ENCODE measurements at places on chromosomes 1 and 21.

- DNase-seq = no peak
These were observed 4.0 kb upstream of the HSD3B2 start for GRCh38 chr1:119410961-119411360.

DNA sequence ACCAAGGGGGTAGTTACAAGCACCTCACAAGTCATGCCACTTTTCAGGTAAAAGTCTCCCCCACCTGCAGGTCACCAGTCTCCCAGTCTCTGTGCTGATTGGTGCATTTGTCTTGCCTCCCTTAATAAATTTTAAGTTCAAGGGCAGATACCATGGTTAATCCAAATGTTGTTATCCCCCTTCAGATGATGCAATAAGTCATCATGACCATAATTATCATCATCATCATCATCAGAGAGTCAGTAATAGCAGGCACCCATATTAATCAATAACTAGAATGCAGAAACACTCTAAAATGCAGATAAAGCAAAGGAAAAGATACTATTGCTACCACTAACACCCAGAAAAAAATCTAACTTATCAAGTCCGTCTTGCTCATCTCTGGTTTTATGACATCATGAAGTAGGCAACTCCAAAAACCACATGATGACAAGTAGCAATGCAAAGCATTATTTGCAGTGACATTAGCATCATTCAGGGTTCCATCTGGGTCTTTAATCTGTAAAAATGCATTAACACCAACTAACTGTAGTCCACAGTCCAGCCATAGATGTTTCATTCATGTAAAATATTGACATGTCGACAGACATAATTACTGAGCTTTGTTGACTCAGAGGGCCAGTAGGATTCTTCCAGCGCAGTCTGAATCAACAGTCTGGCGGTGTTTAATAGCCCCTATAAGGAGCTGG lies 492.0 kb upstream of the RUNX1 start:
- DNase-seq = no peak

DNA sequence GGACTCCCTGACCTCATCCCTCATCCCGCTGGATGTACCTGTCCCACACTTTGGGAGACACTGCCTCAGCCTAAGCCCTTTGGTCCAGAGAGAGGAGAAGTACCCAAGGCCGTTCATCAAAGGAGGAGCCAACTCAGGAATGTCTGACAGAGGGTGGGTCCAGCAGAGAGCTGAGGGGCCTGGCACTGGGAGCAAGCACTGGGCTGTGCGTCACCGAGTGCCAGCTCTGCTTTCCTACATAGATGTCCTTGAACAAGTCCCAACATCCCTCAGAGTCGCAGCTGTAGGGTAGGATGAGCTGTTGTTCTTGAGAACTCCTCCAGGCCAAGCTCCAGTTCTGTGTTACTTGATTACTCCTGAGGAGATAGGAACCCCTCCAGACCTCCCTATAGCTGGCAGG lies 68.8 kb upstream of the ACOT11 start:
- DNase-seq = no peak

- peak; percentile 49 for DNase-seq
These were observed at the start of gene BACE2 for GRCh38 chr21:41167348-41168342. TSS of gene BACE2 (plus strand) at chr21:41168160. CDS start at chr21:41168264, 104 bp downstream.

DNA sequence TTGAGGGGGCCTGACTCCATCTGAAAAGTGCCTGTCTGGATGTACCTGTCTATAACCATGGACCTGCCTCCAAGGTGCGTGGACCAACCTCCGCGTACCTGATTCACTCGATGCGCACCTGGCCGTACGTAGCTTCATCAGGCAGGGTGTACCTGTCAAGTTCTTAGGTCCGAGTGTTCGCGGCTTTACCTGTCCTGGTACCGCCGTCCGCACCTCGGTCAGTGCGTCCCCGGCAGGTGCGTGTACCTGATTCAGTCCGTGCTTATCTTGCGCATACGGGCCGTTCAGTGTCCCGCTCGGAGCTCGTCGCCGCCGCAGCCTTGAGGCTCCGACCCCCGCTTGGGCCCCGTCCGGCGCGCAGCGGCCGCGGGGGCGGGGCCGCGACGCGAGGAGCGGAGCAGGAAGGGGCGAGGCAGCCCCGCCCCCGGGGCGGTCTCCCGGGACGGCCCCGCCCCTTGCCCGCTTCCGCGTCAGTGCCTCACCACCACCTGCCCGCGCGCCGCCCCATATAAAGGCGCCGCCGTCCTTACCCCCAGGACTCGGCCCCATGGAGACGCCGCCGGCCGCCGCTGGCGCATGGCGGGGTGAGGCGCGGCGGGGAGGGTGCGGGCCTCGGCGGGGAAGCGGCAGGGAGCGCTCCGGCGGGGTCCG lies at the start of gene ZC3H12A:
Gene ZC3H12A (plus strand): TSS at position 535 of the 651 bp plus-strand sequence. CDS start 917 bp downstream, outside the sequence.
- DNase-seq = peak; percentile 94

DNA sequence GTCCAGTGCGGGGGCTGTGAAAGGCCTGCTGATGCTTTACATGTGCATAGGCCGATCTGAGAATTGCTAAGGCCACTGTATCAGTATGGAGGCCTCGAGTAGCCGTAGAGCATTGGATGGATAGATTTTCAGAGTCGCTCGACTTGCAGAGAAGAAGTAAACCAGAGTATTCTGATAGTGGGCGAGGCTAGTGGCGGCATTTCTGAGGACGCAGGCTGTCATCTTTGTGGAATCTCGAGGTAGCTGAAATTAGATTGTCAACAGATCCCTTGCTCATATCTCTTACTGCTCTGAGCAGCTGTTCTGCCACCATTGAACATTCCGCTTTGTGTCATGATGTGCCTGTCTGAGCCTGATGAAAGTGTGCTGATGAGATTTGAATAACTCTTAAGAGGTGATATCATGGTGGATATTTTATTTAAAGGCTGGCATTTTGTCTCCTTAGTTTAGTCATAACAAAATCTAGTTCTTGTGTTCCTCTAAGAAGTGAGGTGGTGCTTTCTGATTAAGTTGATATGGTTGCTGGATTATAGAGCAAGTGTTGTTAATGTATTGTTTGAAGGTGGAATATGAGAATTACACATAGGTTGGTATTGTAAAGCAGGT lies 1.5 kb downstream of the KIF1B start:
- DNase-seq = no peak

- no peak for DNase-seq
These were observed 1.9 kb downstream of the BSDC1 start for GRCh38 chr1:32392325-32392724.

DNA sequence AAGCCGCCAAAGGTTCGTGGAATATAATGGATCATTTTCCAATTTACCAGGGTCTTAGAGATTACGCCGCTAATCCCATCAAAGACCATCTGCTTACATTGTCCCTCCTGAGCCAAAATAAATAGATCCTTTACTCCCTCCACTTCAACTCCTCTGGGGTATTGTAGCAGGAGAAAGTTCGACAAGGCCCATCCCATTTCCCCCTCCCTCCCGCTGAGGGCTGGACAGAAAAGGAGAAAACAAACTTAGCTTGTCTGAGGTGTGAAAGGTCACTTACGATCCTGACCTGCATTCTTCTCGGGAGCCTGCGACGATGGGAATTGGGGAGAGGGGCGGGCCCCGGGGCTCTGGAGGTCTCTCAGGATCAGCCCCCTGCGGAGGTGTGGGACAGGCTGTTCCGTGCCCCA lies 60.8 kb downstream of the MEF2D start:
- no peak for DNase-seq

DNA sequence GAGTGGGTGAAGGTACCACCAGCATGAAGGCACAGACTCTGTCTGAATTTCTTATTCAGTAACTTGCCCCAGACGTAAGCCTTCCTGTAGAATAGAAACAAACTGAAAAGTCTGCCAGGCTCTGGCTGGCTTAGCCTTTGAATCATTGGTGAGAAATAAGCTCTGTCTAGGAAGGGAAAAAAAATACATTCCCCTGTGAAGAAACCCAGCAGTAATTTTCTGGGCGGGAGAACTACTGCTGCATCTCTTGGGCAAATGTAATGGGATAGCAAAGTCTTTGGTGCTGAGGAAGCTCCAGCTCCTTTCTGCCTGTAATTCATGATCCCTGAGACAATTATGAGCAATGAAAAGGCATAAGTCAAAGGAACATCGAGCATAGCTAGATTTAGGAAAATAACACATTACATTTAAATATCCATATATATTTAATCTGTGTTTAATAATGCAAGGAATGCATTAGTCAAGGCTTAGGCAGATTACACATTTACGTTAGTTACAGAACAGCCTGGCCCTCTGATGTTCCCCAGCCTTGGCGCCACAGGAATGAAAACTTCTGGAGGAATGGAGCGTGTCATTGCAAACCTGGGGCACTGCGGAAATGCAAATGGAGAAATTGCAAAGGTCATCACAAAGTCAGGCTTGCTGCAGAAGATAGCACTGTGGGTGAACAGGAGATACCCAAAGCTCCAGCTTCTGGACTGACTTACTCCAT lies 216.3 kb upstream of the CAMK1G start:
- DNase-seq = no peak

DNA sequence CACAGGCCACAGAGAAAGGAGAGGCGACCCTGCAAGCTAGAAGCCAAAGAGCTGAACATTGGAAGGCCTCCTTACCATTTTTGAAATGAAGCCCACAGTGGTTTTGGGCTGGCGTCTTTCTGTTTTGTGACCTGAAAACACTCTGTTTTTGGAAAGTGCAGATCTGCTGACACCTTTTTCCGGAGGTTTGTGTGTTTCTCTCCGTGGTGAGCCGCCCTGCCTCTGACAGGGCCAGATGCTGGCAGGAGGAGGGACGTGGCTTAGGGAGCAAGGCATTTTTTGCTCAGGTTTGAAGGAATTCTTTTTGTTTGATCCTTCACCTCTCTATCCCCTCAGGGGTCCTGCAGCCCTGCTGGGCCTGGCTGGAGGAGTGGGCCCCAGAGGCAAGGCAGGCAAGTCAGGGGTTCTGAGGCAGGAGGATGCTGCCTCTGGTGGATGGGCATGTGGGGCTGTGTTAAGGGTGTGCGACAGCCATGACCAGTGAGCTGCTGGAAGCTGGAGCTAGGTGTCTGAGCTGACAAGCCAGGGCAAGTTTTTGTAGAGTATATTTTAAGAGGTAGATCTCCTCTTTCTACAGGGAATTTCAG lies 133.8 kb downstream of the CAMTA1 start:
- no peak for DNase-seq

- DNase-seq = no peak
These were observed 252.3 kb downstream of the FMN2 start for GRCh38 chr1:240343966-240344365.

GRCh38 chr21:42002421-42002958 lies 7.7 kb downstream of the ZBTB21 start:
- DNase-seq = peak; percentile 73

DNA sequence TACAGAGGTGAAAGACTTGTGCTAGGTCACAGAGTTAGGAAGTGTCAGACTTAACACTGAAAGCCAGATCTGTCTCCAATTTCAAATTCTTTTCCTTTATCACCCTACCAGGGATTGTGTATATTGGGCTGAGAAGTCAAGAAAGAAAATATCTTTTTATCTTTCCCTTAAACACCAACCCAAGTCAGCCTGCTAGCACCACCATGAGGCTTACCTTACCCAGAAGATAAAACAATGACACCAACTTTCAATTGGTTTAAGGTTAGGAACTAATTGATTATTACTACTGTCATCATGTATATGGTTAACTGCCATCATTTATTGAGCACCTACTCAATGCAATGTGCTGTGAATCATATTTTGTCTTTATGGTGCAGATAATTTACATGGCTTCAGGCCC lies 178.9 kb upstream of the FOXD3 start:
- no peak for DNase-seq

- DNase-seq = no peak
These were observed 79.6 kb downstream of the DOP1B start for GRCh38 chr21:36236052-36236730.
